ENCODE measurements at places on chromosomes 1 and 21.

DNA sequence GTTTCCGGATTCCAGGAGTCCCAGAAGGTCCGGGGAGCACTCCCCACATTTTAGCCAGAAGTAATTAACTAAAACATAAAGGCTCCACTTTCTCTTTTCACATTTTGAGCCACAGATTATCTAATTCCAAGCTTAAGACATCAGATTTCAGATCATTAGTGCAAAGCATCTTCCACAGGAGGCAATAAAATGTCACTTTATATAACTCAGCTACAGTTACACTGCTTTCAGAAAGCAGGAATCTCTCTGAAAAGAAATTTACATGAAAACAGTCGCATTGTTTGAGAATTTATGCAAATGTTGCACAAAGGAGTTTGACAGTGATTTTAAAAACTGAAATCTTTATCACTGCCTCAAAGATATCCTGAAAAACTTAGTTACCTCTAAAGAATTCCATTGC, 99.7 kb downstream of the LMO4 start:
- no peak for DNase-seq

- DNase-seq, result peak; percentile 13
Observed at GRCh38 chr1:113895961-113896360, 8.6 kb upstream of the BCL2L15 start.

DNA sequence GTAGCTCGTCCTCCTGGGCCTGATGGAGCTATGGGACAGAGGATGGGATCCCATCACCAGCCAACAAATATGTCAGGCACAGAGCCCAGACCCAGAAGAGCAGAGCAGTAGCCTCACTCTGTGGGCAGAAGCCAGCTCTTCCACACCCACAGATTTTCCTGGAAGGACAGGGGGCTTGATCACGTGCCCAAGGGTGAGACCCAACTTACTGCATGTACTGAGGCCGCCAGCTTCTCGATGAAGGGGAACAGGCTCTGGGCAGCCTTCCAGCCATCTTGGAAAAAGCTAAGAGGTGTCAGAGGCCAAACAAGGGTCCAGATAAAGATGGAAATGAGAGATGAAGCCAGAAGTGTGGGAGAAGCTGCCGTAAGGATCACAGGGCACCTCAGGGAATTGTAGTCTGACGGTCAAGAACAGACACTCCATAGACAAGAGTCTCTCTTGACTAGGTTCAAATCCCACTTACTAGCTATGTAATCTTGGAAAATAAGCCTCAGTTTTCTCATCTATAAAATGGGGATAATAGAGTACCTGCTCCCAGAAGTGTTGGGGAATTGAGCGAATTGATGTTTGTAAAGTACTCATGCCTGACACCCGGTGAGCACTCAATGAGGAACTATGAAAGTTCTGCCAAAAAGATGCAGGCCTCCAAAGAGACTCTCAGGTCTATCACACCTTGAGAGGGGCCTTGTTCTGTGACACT, 17.0 kb upstream of the TCEA3 start:
- DNase-seq, result no peak

DNA sequence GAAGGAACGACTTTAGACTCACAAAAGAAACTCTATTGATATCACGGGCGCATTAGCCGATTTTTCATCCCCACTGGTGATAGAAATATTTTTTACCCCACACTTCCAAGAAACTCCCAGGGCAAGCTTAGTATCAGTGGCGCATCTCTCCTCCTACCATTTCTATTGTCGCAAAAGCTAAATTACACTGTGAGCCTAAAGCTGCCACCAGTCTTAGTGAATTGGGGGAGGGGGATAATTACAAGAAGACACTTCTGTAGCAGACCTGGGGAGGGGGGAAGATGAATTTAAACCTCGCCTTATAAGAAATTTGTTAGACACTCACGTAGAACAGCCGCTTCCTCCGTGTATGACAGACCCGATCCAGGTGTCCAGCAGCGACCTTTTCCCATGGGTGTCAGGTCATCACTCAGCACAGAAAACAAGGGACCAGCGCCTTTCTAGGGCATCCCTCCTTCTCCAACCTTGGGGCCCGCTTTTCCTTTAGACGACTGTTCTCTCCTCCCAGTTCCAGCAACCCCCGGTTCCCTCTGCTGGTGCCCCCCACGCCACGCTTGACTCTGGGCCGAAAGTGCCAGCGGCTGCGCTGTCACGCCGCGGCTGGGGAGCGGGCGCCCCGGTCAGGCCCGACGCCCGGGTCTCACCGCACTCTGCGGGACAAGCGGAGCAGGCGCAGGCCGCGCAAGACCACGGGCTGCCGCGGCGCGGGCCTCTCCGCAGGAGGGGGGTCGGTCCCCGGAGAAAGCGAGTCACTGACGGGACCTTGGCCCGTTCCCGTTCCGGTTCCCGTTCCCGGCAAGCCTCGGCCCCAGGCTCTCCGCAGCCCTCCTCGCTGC, 821 bp downstream of the PHC2 start:
- DNase-seq, result no peak

GRCh38 chr21:36188937-36189336, 32.3 kb downstream of the DOP1B start:
- DNase-seq, result no peak

- DNase-seq, result no peak
Observed at GRCh38 chr1:117697220-117697781, 91.5 kb downstream of the TENT5C start.

Measured in fibroblast of skin of right quadriceps (primary cell).